Fibroblast of skin of left quadriceps (primary cell): ENCODE measurements at places on chromosomes 1 and 21.

GRCh38 chr1:235391874-235392273, 24.6 kb downstream of the TBCE start:
- DNase-seq: no peak

GRCh38 chr1:43703836-43704235, 3.5 kb upstream of the ST3GAL3 start:
- DNase-seq: no peak

DNA sequence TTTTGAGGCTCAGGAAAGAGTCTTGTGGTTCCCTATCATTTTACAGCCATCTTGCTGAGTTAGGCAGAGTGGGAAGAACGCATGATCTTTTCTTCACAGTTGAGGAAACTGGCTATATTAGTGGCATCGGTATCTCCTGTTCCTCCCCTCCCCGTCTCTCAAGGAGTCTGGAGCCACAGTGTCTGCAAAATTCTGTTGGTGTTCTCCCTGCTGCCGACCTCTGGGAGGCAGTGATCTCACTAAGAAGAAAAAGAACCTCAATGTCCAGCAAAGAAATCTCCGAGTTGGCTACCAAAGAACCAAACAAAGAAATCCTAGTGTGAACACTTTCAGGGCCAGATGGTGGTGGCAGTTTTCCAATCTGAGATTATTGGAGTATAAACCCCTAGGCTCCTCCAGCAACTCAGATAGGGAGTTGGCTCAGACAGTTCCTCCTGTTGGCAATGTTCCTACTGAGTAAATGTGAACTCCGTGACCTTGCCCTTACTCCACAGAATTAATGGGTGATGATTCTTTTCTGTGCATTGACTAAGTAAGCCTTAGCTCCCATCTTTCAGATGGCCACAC, 41.2 kb downstream of the PRAMEF20 start:
- no peak for DNase-seq

GRCh38 chr1:162487241-162487640, 10.4 kb upstream of the UHMK1 start:
- DNase-seq: no peak

DNA sequence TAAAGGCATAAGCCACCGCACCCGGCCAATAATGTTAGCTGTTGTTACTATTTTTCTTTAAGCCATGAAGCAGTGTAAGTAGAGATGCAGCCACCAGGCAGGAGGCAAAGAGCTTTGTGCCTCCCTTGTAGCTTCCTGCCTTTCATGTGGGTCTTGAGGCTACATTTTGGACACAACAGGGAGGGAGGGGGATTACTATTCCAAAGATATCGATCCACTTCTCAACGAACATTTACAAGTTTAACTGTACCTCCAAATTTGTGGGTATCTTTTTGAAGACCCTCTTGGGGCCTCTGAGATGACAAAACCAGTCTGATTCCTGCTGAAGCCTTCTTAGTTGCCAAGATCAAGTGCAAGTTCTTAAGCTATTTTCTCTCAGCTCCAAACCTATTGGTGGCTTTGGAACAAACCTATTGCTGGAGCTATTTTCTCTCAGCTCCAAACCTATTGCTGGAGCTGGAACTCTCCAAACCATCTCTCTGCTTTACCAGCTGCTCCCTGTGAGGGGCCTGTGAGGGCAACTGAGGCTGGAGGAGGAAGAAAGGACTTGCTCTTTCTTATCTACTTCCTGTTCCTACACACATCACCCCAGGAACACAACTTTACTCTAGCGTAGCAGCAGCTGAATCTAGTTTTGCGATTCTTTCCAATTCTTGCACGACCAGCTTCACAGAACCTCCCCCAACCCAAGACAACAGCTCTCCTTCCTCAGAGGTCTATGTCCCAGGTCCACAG, 16.1 kb upstream of the RCAN3 start:
- DNase-seq: no peak

GRCh38 chr1:2528966-2529783, 888 bp downstream of the HES5 start:
- DNase-seq: no peak

GRCh38 chr1:18955441-18956192, 859 bp downstream of the IFFO2 start:
- DNase-seq: no peak

GRCh38 chr21:34204481-34205439, 131.4 kb downstream of the MRPS6 start:
- no peak for DNase-seq

GRCh38 chr1:242139442-242139841, 140.5 kb upstream of the MAP1LC3C start:
- DNase-seq: no peak

DNA sequence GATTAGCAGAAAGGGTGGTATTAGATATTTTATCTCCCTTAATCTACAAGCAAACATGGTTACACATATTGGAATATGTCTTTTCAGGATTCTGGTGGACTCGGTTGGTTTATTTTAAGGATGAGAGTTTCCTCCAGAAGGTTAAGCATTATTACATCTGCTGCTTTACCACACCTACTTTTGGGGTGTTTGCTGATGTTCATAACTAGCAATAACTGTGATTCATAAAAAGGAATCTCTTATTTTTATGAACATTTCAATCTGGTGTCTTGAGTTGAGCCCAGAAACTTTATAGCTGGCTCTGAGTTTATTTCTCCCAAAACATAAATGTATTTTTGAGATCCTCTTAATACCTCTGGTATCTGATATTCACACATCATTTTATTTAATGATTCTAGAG, 82.7 kb downstream of the LRRC8D start:
- DNase-seq: no peak

- DNase-seq: no peak
Measured at GRCh38 chr1:177902266-177902665, 67.6 kb downstream of the SEC16B start.

GRCh38 chr1:25871704-25872494, 3.6 kb downstream of the PAQR7 start:
- DNase-seq: no peak

DNA sequence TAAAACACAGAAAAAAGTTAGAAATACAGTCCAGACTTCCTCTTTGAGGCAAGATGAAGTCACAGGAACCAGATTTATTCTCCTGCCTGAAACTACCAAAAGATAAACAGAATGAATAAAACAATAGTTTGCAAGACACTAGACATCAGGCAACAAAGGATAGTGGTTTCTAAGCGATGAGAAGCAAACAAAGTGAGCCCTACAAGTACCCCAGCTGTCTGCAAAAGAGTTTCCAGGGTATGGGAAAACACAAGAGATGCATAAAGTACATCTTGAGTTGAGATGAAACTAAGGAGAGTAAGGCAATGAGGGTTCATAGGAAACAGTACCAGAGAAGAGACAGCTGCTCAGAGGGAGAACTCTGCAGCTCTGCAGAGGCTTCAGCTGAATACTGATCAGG, 83.3 kb upstream of the COL24A1 start:
- no peak for DNase-seq

DNA sequence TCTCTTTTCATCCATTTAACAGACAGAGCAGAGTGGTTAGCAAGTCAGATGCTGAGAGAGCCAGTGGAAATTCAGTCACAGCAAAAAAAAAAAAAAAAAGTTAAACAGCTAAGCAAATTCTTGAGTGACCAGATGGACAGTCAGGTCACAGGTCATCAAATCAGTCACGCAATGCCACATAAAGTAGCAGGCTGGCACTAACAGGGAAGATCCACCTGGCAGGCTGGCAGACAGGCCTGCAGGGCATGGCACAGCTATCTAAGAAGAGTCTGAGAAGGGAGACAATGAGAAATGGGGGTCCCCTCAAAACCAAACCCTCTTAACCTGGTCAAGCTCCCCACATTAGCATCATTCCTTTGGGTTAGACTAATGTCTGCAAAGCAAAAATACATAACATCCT, 371.9 kb downstream of the TTLL7 start:
- DNase-seq: no peak
